ENCODE measurements at places on chromosomes 5 and 9.

GRCh38 chr9:131051592-131052517 lies 42.9 kb downstream of the LAMC3 start:
- no peak for DNase-seq

GRCh38 chr5:173395257-173395932 lies 67.2 kb upstream of the STC2 start:
- no peak for DNase-seq

DNA sequence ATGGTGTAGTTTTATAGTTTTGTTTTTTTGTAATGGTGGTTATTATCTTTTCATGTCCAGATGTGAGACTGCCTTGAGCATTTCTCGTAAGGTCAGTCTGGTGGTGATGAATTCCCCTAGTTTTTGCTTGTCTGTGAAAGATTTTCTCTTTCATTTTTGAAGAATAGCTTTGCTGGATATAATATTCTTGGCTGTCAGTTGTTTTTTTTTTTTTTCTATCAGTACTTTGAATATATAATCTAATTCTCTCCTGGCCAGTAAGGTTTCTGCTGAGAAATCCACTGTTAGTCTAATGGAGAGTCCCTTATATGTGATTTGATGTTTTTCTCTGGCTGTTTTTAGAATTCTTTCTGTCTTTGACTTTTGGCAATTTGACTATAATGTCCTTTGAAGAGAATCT lies 106.9 kb downstream of the CARTPT start:
- no peak for DNase-seq

GRCh38 chr5:72245951-72246532 lies 74.0 kb downstream of the MRPS27 start:
- DNase-seq, result no peak

- DNase-seq, result no peak
These were observed 152.9 kb downstream of the PIK3R1 start for GRCh38 chr5:68368311-68369022.

- no peak for DNase-seq
These were observed 28.6 kb downstream of the UGCG start for GRCh38 chr9:111925017-111925770.

DNA sequence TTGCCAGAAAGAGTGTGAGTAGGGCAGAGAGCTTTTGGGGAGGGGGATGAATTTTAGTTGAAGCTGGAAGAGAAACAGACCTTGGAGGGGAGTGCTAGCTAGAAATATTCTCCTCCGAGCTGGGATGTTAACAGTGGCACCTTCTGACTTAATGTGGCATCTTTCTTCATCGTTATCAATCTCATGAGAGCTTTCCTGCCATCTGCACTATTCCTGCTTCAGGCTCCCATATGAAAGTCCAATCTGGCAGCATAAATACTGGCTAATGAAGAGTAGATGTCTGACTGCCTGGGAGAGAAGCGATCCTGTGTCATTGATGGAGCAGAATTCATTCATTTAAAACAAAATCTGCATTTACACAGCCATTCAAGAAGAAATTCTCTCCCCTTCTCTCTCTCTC lies 284.5 kb downstream of the TMEM38B start:
- DNase-seq, result no peak

DNA sequence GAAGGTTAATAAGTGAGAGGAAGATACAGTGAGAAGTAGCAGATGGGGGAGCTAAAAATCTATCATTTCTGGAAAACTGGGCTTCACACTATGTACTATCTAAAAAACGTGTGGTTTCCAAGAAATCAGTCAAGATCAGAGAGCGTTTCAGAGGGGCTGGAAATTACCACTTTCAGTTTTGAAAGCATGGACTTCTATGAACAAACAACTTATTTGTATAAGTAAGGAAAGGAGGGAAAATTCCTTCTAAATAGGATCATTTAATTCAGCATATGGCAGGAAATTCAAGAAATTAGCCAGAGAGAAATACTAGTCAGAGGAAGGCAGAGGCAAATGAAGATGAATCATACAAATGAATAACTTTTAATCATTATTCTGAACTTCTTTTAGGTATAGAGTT lies 11.3 kb downstream of the TNC start:
- DNase-seq, result no peak

- DNase-seq, result no peak
These were observed 233.0 kb upstream of the SGCD start for GRCh38 chr5:156094001-156094400.

DNA sequence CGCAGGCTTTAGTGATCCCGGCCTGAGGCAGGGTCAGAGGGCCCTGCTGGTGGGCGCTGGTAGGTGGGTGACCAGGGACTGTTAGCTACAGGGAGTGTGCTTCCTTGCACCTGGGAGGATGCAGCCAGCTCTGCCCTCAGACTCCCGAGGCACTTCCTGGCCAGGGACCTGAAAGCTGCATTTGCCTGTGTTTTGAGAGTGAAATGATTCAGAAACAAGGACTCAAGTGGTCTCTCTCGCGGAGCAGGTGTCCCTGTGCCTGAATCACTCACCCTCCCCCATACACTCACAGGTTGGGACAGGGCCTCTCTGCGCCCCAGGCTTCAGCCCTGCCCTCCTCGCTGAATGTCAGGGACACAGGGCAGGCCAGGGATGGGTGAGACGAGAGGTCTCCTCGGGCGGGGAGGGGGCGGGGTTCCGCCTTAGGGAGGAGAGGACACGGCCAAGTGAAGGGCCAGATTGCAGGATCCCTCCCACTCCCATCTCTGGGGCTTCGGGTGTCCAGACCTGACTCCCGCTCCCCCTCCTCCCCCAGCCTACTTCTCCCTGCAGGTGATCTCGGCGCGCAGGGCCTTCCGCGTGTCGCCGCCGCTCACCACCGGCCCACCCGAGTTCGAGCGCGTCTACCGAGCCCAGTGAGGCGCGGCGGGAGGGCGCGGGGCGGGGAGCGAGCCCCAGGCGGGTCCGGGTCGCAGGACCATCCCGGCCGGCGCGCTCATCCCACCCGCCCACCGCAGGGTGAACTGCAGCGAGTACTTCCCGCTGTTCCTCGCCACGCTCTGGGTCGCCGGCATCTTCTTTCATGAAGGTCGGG lies 1.5 kb downstream of the LTC4S start:
- DNase-seq, result no peak

DNA sequence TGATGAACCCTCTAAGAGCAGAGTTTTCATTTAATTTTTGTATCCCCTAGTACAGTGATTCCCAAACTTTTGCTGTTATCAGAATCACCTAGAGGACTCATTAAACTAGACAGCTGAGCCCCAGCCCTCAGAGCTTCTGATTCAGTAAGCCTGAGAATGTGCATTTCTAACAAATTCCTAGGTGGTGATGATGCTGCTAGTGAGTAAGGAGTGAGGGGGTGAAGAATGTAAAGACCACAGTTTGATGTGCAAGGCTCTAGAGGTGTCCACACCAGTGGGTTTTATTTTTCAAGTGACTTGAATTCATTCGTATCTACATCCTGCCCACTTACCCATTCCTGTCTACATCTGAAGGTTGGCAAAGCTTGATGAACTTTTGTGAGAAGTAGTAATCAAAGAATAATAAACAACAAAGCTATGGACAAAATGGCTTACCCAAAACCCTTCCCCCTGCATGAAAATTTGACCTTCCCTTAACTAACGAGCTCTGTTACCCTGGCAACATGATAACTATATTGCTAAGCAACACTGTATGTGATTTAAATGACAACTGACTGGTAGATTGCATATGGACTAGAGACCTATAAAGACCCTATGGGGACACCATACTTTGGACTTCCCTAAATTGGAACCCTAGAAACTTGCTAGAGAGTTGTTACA lies 35.2 kb downstream of the DTWD2 start:
- no peak for DNase-seq

GRCh38 chr5:134086943-134087305 lies 27.6 kb upstream of the TCF7 start:
- no peak for DNase-seq

- DNase-seq, result no peak
These were observed 107.5 kb downstream of the FRMD3 start for GRCh38 chr9:83430681-83431080.

GRCh38 chr5:35857606-35858205 lies 1.0 kb downstream of the IL7R start:
- DNase-seq, result no peak

GRCh38 chr9:104999136-104999535 lies 71.2 kb upstream of the ABCA1 start:
- no peak for DNase-seq

DNA sequence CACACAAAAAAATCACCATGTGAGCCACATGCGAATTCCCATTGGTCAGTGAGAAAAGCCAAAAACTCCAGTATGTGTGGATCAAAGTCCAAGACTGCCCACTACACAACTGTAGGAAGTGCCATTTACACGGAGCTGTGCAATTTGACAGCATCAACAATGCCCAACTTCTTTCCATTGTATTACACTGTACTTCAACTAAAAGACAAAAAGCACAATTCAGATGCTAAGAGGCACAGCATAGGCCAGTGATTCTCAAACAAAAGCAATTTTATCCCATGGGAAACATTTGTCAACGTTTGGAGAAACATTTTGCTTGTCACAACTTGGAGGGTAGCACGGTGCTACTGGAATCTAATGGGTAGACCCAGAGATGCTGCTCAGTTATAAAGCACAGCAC lies 39.8 kb downstream of the IARS1 start:
- no peak for DNase-seq

DNA sequence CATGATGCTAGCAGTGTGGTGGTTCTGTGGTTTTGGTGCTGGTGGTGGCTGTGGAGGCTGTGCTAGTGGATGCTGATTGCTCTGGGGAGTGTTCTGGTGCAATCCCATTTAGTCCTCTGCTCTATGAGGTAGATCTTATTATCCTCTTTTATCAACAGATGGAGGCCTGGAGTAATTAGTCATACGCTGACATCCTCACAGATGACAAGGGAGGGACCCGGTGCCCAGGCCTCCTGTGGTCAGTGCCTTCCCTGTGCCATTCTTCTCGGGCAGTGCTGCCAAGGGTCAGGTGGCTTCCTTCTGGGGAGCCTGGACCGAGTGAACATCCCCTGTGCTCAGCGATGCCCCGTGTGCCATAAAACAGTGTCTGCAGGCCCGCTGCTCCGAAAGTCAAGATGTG lies 74.5 kb downstream of the COL5A1 start:
- no peak for DNase-seq

DNA sequence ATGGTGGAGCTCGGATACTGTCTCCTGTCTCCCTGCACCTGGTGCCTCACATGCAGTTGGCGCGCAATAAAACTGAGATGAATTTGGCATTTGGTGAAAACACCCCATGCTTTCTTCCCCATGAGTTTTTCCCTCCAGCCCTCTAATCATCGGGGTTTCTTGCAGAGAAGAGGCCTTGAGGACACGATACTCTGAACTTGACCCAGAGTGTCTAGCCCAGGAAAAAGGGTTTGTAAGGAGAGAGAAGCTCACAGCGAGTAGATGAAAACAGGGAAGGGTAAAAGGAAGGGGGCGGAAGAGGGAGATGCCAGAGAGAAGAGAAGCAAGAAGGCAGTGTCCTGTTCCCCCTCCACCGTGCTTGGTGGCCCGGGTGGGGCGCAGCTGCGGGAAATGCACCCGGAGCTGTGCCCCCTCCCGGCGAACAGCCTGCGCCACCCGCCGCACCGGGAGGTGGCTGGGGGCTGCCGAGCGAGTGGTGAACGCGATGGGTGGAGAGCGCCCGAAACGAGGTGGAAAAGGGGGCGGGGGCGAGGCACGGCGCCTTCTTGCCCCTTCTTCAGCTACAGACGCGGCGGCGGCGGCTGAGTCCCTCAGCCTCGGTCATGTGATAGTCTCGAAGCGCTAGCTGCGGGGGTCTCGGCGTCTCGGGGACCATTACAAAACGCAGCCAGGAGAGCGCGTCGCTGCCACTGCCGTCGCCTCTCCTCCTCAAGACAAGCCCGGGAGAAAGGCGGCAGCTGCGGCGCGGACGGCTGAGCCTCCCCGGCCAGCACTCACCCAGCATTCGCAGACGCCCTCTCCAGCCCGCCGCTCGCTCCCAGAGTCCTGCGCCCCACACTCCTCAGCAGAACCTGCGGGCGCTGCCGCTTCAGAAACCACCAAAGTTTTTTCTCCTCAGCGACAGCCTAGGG lies 1.1 kb upstream of the FOXB2 start:
- no peak for DNase-seq

GRCh38 chr5:129639331-129639730 lies 108.6 kb upstream of the MINAR2 start:
- DNase-seq, result no peak

DNA sequence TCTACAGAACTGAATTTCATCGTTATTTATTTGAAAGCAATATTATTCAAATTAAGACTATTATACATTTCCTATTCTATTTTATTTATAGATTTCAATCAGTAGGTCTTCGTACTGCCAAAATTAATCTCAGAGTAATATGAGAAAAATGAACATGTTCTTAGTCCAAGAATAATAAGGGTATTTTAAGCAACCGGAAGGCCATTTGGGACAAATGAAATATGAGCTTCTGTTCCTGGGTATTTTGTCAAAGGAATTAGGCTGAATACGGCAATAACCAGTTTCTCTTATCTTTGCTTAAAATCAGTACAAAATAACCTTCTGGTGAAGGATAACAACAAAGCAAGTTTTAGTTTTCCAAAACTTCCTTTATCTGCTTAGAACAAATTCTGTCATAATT lies 410.3 kb upstream of the PRR16 start:
- DNase-seq, result no peak

DNA sequence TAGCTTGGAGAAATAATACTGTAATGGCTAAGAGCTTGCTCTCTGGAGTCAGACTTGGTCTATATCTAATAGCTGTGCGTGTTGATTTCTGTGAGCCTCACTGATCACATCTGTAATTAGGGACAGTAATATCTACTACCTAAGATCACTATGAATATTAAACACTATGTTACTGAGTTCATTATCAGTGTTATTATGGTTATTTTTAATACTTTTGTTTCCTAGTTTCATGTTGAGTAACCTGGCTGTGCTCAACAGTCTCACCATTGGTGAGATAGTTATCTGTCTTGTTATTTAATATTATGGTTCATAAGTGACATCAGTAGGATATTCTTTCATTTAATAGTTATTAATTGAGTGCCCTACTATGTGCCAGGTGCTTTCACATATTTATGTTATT lies 22.4 kb upstream of the CAVIN4 start:
- no peak for DNase-seq

- DNase-seq, result no peak
These were observed 5.5 kb upstream of the FIBCD1 start for GRCh38 chr9:130944510-130945058.

- peak; percentile 9 for DNase-seq
These were observed 25.9 kb downstream of the PTGS1 start for GRCh38 chr9:122396614-122397148.

- no peak for DNase-seq
These were observed 273.7 kb downstream of the CD180 start for GRCh38 chr5:66922881-66923280.

- no peak for DNase-seq
These were observed 31.6 kb upstream of the ACOT12 start for GRCh38 chr5:81425569-81425968.

DNA sequence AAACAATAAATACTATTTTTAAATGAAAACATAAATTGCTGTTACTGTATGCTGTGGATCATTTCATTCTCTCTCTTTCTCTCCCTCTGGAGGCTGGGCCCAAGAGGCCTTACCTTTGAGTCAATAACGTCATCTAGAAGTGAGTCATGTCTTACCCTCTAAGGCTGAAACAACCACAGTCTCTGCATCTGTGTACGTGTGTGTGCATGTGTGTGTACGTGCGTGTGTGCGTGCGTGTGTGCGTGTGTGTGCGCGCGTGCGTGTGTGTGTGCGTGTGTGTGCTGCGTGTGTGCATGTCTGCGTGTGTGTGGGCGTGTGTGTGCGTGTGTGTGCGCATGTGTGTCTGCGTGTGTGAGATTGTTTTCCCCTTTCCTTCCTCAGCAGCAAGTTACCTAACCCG lies 13.6 kb upstream of the IL17B start:
- no peak for DNase-seq
